ENCODE measurements at places on chromosomes 6 and 20. TPM values are rescaled to one million over a fixed set of nuclear protein-coding genes. Genes with fewer than 3 reads are reported as not detected.
A peak's percentile ranks its signal among the peaks of the same experiment; 100 is the strongest.

Gene BAG2
- total RNA-seq: 8.1 TPM

DNA sequence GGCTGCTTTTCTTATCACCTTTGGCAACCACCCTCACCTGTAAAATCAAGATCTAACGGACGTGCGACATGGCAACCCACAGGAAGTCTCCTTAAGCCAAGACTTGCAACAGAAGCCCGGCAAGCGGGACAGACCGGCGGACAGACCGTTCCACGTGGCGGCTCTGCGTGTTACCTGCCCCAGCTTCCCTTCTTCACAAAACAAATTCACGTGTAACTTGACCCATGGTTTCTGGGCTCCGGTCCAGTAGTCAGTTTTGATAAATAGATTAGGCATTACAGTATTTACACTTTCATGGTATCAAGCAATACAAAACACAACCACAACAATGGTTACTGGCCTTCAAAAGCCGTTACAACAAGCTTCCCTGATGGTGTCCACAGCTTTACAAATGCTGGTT, 133.8 kb downstream of the PRND start:
- DNase-seq: no peak
- H3K4me1 ChIP-seq: no peaks in the 10 kb centered on the region
- no peaks in the 10 kb centered on the region for H3K27me3 ChIP-seq
- H3K4me3 ChIP-seq: no peak overlapping the region
- H3K27ac ChIP-seq: no peak overlapping the region

DNA sequence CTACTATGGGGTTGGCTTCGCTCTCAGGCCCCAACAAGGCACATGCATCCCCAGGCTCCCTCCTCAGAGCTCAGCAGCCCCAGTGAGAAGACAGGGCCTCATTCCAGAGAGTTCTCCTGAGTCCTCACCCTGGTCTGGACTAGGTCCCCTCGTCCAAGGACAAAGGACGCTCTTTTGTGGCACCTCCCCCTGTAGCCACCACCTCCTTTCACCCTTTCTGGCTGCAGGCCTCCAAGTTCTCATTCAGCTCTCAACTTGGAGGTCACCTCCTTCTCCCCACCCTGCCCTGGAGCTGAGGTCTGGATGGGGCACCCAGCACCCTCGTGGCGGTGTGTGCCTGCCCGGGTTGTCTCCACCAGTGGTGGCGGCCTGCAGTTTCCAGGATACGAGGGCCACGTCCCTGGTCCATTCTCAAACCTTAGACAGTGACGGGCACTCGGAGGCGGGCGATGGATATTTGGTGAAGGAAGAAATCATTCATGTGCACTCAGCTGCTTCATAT, 2.5 kb downstream of the UNC93A start:
- no peak overlapping the region for H3K27ac ChIP-seq
- no peaks in the 10 kb centered on the region for H3K27me3 ChIP-seq
- H3K36me3 ChIP-seq: no peaks in the 10 kb centered on the region
- no peak for DNase-seq
- no peaks in the 10 kb centered on the region for H3K4me1 ChIP-seq
- no peak overlapping the region for H3K4me3 ChIP-seq

- H3K27ac ChIP-seq: no peak overlapping the region
- H3K4me3 ChIP-seq: no peak overlapping the region
- DNase-seq: no peak
- no peaks in the 10 kb centered on the region for H3K4me1 ChIP-seq
- no peaks in the 10 kb centered on the region for H3K36me3 ChIP-seq
These were observed 40.4 kb upstream of the POPDC3 start for GRCh38 chr6:105220186-105220585.

Gene LTA
- total RNA-seq: 19.4 TPM

DNA sequence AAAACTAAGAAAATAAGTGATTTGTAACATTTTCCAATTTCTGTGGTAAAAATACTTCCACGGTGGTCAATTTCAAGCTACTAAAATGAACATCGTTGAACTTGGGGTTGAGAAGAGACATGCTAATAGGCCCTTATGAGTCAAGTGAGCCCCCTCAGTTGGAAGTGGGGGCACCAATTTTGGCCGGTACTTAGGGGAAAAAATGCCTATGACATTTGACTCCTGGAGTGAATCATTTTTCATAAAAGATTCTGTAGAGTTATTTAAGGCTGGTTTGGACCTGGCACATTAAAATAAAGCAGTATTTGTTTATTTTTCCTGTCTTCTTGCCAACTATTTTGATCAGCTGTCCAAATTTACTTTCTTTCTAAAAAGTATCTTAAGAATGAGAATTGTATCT, 32.4 kb upstream of the CAP2 start:
- H3K4me1 ChIP-seq: no peaks in the 10 kb centered on the region
- DNase-seq: no peak
- no peak overlapping the region for H3K27ac ChIP-seq
- H3K36me3 ChIP-seq: no peaks in the 10 kb centered on the region
- no peak overlapping the region for H3K4me3 ChIP-seq

DNA sequence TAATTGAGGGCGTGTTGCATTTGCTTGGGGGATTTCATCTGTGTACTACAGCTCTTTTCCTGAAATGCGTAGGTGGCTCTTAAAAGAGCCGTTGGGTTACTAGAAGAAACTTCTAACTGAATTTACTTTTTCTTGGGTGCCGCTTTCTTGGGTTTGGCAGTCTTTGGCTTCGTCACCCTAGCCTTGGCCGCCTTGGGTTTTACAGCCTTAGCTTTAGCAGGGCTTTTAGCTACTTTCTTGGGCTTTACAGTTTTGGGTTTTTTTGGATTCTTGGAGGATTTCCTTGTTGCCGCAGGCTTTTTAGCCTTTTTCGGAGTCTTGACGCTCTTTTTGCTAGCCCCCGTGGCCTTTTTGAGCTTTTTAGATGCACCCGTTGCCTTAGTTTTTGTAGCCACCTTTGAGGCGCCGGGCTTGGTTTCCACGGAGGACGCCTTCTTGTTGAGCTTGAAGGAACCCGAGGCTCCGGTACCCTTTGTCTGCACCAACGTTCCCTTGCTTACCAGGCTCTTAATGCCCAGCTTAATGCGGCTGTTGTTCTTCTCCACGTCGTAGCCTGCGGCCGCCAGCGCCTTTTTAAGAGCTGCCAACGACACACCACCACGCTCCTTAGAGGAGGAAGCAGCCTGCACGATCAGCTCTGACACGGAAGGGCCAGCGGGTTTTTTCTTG, 54.5 kb downstream of the TRIM38 start:
- DNase-seq: no peak
- peak overlapping the region; percentile 92 for H3K27ac ChIP-seq
- peaks cover 25% of the 10 kb centered on the region for H3K36me3 ChIP-seq
- H3K27me3 ChIP-seq: no peaks in the 10 kb centered on the region
- H3K4me1 ChIP-seq: peaks cover 34% of the 10 kb centered on the region

DNA sequence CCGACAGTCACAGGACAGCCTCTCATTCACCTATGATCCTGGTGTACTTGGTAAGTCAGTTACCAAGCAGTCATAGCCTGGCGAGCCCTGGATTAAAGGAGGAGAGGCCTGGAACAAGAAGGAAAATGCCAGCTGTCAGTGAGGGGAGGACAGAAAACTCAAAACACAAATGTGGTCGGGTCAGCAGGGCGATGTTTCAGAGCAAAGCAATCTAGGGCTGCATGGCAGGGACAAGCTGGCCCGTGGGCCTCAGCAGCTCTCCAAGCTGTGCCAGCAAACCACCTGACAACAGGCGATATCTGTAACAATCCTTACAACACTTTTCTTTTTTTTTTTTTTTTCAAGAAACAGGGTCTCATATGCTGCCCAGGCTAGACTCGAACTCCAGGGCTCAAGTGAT, 40.3 kb downstream of the MGME1 start:
- no peak overlapping the region for H3K4me3 ChIP-seq
- H3K27me3 ChIP-seq: no peaks in the 10 kb centered on the region
- H3K36me3 ChIP-seq: no peaks in the 10 kb centered on the region
- DNase-seq: no peak
- no peak overlapping the region for H3K27ac ChIP-seq

- no peak overlapping the region for H3K27ac ChIP-seq
- H3K27me3 ChIP-seq: peaks cover 34% of the 10 kb centered on the region
- DNase-seq: no peak
- peaks cover 4% of the 10 kb centered on the region for H3K4me1 ChIP-seq
These were observed 5.6 kb downstream of the MDFI start for GRCh38 chr6:41643899-41644269.
